ENCODE measurements at places on chromosomes 2 and 18.

- DNase-seq, result no peak
These were observed 91.8 kb downstream of the FMNL2 start for GRCh38 chr2:152426801-152427200.

DNA sequence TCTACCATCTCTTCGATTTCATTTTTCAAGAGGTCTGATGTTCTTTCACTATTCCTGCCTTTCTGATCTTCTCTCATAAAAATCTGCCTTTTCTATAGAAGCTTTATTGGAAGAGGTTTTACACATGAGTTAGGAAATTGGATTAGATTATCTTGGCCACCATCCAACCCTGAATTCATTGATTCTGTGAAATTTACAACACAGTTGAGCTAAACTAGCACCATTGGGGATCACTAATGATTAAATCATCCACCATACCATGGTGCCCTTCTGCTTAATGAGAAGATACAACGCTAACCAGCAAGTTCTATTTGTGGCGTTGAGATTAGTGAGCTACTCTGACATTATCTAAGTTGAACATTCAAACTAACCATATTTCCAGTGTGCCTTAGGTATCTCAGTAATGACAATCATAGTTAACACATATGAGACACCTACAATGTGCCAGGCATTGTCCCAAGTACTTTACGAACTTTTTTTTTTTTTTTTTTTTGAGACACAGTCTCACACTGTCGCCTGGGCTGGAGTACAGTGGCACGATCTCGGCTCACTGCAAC, 17.3 kb upstream of the LBH start:
- no peak for DNase-seq

GRCh38 chr2:166637051-166637450, 143.0 kb upstream of the SCN7A start:
- no peak for DNase-seq

GRCh38 chr2:107108556-107108955, 222.6 kb upstream of the ST6GAL2 start:
- no peak for DNase-seq

DNA sequence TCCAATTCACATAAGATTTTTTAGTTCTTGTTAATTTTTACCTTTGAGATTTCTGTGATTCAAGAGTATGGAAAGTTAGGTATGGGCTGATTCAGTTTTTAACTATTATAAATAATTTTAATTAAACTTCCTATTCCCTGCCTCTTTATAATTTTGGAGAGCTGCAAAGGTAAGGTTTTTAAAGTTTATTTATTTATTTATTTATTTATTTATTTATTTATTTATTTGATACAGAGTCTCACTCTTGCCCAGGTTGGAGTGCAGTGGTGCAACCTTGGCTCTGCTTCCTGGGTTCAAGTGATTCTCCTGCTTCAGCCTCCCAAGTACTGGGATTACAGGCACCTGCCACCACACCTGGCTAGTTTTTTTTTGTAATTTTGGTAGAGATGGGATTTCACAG, 215.5 kb upstream of the FIGN start:
- DNase-seq, result no peak

DNA sequence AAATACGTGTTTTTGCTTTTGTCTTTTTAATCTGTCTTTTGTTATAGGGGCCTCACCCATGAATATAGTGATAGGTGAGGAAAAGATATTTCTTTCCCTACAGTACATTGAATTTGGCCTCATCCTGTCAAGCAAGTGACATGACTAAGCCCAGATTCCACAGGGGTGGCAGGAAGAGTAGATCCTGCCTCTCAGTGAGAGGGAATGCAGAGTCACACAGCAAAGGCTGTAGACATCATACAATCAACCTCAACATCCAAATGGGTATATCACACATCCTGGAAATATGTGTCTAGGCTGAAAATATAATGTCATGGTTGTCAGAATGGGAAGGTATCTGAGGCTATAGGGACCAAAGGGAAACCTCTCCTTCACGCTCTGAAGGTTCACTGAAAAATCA, 269.6 kb downstream of the CDH20 start:
- DNase-seq, result no peak

GRCh38 chr18:36365836-36366775, 68.6 kb downstream of the FHOD3 start:
- no peak for DNase-seq

- no peak for DNase-seq
These were observed 119.8 kb downstream of the EIPR1 start for GRCh38 chr2:3257826-3258225.

- DNase-seq, result no peak
These were observed 30.9 kb downstream of the METTL21A start for GRCh38 chr2:207594264-207594663.

DNA sequence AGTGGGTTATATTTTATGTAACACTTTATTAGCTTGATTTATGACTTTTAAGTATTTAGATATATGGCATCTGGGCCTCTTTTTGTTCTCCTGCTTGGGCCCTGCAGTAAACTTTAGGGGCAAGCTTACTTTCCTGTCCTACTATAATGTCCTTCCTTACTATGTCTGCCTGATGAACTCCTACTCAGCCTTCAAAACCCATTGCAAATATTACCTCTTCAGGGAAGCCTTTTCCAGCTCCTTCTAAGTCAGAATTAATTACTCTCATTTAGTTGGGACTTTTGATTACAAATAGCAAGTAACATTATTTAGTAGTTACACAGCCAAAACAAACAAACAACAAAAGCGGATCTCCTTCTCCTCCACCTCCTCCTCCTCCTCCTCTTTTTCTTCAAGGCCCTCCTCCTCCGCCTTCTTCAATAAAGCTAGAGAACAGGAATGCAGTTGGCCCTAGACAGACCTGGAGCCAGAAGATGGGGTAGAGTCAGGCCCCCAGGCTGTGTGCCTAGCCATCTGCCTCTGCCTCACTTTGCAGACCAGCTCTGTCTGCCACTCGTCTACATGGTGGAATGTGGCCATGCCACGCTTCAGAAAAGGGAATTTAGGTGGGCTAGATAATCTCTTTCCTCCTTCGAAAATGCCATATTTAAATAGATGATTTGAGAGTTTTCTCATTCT, 301.2 kb downstream of the SP3 start:
- DNase-seq, result no peak

DNA sequence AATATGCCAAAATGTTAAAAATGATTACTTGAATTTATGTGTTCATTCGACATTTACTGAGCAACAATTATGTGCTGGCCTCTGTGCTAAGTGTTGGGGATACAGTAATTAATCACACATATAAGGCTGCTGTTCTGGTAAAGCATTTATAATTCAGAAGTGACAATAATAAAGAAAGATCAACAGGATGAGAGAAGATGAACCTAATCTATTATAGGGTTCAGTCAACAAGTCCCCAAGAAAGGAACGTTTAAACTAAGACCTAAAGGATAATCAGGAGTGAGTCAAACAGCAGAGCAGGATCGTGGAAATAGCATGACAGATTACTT, 60.1 kb upstream of the COX7A2L start:
- DNase-seq, result no peak

DNA sequence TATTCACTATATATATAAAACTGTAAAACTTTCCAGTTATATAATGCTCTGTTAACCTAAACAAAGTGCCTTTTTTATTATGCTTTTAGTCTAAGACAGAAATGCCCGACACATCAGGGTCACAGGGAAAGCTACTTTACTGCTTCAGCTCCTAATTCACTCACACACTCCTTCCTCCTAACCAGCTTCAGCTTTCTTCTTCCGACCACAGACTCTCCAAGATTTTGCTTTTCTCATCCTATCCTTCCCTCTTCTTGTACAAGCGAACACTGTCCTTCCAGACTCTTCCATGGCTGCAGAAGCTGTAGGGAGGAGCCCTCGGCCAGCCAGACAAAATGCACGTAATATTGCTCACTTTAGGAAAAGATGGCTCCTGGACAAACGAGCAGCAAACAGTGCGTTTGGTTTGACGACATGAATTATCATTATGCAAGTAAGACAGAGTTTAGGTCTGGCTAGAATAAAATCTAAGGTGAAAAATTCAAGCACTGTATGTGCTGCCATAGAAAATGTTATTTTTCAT, 47.5 kb upstream of the HNRNPA3 start:
- no peak for DNase-seq

DNA sequence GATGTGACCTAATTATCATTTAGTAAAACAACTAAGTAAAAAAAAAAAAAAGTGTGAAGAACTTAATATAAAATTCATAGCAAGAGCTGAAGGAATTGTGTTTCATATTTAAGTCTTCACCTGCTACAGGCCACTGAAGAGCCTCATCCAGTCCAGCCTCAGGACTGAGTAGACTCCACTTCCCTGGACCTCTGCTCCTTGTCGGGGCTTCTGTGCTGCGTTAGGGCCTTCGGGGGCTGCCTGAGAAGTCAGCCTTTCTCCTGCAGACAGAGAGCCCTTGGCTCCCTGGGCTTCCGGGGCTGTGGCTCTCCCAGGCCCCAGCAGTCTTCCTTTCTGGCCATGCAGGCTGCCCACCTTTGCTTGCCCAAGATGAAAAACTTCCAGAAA, 95.5 kb downstream of the MTCL1 start:
- DNase-seq, result no peak

GRCh38 chr2:1413156-1413710, at the start of gene TPO:
Gene TPO, plus strand, starts transcription at chr2:1413463. Its CDS starts 946 bp downstream, at chr2:1414409.
- DNase-seq, result no peak

DNA sequence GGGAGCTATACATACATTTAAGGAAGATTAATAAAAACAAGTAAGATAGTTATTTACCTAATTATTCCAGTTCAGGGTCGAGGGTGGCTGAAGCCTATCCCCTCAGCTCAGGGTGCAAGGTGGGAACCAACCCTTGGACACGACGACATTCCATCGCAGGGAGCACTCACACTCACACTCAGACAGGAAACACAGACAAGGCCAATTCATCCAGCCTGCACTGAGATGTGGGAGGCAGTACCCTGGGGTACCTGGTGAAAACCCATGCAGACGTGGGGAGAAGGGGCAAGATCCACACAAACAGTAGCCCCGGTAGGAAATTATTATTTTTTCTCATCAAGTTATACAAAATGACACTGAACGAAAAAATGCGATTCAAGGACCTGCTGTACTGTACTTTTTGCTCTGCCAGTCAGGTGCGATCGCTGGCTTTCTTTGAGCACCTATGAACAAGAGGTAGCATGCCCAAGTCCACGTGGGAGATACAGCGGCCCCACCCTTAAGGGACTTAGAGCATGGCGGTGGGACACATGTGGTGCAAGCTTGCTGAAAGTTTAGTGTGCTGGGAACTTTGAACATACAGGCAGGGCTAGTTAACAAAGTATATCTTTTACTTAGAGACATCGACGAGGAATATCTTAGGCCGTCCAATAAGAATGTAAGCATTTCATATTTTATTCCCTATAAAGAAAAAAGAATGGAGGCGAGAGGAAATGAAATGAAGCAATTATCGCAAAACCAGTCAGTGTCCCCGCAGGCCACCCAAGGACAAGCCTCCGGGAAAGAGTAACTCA, 624 bp downstream of the METTL8 start:
- no peak for DNase-seq

DNA sequence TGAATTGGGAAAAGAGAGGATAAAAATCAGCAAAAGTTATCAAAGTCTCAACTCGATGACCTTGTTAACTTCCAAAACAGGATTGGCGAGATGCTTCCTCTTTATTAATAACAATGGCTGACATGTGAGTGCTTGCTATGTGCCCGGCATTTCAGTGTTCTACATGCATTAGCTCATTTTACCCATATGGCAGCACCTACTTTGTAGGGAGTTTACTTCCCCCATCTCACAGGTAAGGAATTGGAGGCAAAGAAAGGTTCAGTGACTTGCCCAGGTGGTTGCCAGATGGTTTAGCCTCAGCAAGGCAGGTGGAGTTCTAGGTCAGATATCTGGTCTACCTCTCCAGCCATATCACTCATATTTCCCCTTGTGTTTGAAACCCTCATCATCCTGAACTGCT, 12.4 kb downstream of the TFCP2L1 start:
- DNase-seq, result no peak

- DNase-seq, result no peak
These were observed 354.8 kb upstream of the MEIS1 start for GRCh38 chr2:66080127-66080526.

- DNase-seq, result no peak
These were observed 200.4 kb downstream of the MEMO1 start for GRCh38 chr2:31810200-31810917.

DNA sequence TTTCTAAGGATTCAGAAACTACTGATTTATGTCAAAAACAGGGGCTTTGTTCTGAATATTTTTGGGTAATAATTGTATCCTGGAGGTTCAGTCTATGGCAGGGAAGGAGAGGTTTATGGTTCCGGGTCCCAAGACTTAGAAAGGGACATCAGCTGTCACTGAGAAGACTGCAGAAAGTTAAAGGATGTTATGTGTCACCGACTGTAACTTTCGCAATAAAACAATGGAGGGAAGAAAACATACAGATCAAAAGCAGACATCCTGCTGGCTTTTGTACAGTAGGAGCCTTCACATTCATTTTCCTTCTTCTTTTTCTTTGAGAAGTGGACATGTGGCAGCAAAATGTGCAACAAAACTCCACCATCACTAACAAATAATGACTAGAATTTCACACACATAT, 900.7 kb upstream of the SOX11 start:
- no peak for DNase-seq

DNA sequence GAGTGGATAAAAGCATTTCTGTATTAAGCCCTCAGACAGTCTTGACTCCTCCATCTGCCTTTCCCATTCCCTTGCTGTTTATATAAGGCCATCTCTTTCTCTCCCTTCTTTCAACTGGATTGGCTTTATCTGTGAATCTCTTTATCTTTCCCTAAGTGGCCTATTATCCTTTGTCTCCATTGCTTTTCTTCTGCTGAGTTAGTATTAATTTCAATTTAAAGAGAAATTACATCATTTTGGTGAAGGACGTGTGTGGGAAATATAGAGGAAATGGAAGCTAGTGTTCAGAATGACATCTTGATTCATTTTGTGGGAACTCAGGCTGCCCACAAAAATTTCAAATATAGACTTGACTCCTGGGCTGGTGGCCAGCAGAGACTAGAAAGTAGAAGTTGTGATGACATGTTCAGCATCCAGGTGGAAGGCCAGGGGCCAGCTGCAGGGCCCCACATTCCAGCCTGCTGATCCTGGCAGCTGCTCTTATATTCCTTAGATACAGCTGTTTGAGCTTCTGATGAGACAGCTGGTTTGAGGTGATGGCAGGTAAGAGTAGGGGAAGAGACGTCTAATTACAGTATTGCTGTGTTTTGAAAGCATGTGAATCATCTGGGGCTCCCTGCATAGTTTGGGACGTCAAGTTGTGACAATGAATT, 52.3 kb downstream of the DIS3L2 start:
- no peak for DNase-seq

GRCh38 chr2:73983322-73984202, 1.1 kb upstream of the TET3 start:
- no peak for DNase-seq

DNA sequence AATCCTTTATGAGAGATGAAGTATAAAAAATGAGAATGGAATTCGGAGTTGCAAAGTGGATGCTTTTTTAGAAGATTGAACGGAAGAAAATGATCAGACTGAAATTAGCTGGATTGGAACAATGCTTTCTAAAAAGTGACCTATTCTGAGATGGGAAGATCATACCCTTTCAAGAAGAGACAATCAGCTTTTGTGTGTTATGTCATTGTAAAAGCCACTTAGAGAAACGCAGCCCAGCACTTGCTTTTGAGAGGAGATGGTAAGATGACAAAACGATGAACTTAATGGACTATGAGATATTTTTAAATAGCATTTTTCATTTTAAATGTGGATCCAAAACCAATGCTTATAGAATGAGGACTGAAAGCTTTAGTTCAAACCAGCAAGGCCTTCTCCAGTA, 871.4 kb upstream of the KLHL29 start:
- DNase-seq, result no peak
